Activated CD4-positive, alpha-beta T cell treated with anti-CD3 and anti-CD28 coated beads, Interleukin-2, amount 10 ng/mL, durations not matched to agents 7 days and 5 days (primary cell): ENCODE measurements at places on chromosomes 5 and 9. TPM values are rescaled to one million over a fixed set of nuclear protein-coding genes. Genes with fewer than 3 reads are reported as not detected.

TMEM38B gene
- total RNA-seq = 8.7 TPM

ZNG1C gene
- 8.2 TPM for total RNA-seq

PHF2 gene
- 29.4 TPM for total RNA-seq

LCN6 gene
- not detected for total RNA-seq

ACTBL2 gene
- total RNA-seq = not detected

KCNIP1 gene
- total RNA-seq = not detected

TAS2R1 gene
- not detected for total RNA-seq

JAKMIP2 gene
- total RNA-seq = 4.3 TPM

GRIN1 gene
- total RNA-seq = not detected

EGFLAM gene
- not detected for total RNA-seq

TLX3 gene
- not detected for total RNA-seq

CCDC192 gene
- not detected for total RNA-seq

HSPA9 gene
- total RNA-seq = 171 TPM
